HepG2 (cell line): ENCODE measurements at places on chromosomes 11 and 22. TPM values are rescaled to one million over a fixed set of nuclear protein-coding genes. Genes with fewer than 3 reads are reported as not detected.

DNA sequence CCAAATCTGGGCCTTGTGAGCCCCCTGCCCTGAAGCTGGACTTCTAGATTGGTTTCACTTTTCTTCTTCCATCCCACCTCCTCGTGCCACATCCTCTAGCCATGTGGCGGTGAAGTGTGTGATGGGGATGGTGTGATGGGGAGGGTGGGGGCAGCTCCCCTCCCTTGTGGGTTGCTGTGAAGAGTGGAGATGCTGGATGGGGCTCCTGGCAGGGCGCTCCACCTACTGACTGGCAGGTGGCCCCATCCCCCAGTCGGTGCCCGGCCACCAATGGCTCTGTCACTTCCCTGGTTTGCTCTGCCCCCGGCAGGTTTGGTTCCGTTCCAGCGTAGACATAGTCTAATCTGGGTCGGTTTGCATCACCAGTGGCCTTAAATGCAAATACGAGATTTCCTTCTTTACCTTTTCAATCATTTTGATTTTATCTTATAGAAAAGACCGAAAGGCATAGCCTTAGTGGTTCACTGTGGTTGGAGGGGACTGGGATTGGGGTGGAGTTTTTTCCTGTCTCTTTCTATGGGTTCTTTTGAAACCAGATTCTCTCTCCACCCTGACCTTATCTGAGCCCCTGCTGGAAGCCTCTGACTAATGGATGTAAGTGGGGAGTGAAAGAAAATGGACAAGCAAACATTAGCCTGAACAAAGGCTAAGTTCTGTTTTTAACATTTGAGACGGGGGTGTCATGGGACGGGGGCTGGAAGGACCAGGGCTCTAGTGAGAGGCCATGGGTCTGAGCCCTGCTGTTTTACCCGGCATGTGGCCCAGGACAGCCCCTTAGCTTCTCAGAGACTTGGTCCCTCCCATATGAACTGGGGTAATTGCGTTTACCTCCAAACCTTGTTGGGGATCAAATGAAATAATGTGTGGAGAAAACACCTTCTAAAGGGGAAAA lies 149.3 kb downstream of the CACNA1I start:
- DNase-seq = no peak

The UPK3A gene
- total RNA-seq = 10.0 and 10.5 TPM in 2 replicates

- DNase-seq = no peak
Measured at GRCh38 chr11:58774164-58774593, 42.4 kb upstream of the GLYAT start.

DNA sequence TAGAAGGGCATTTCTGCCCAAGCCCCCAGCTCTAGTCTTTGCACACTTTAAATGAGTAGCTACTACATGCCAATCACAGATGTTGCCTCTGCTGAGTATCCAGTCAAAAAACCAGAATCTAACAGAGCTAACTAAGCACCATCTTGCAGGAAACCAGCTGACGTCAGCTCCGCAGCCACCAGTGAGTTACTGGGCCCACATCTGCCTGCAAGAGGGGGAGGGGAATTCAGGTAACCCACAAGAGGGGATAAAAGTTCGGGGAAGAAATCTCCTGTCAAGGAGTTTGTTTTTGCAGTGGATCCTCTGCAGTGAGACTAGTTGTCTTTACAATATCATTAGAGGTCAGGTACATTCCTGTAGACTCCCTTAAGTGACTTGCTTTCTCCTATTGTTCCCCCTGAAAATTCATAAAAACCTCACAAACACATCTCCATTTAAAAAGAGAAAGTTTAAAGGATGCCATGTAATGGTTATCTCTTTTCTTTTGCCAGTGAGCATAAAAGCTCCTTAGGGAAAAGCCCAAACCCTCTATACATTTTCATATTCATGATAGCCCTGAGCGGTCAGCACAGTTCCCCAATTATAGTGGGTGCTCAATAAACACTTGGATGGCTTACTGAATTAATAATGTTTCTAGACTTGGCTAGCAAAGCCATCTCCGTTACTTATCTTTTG lies 9.3 kb downstream of the CD44 start:
- DNase-seq = no peak

GRCh38 chr11:122737951-122738693 lies 82.6 kb downstream of the UBASH3B start:
- DNase-seq = peak; percentile 51

- DNase-seq = peak; percentile 19
Measured at GRCh38 chr22:49502126-49502826, 325.4 kb downstream of the BRD1 start.

The INS gene
- total RNA-seq = not detected in 2 replicates

The NXPE4 gene
- total RNA-seq = not detected in 2 replicates

DNA sequence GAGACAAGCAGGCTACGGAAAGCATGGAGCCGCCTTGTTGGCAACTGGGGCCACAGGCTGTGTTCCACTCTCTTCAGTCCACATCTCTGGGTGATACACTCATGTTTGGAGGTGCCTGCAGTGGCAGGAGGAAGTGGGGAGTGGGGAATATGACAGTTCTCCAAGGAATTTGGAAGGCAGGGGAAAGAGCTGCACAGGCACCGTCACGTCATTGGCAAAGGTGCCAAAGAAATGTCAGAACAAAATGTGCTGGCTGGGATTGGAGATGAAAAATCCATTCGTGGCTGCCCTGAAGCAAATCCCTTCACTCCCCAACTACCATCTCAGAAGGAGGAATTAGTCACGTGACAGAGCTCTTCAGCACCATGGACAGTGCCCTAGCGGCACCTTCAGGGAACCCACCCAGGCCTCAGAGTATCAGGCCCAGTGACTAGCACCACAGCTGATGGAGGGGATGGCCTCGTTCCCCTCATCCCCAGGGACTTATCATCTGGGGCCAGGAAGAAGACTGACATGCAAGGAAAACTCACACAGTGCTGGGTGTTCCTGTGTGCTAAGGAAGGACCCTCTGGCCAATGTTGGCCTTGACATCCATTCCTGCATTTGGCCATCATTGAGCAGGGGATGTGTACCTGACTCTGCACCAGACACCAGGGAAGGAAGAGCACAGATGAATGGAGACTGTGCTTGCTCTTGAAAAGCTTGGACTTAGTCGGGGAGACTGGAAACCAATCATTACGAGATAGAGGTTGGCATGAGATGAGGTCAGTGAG lies 48.5 kb upstream of the PRDM11 start:
- DNase-seq = no peak
